ENCODE measurements at places on chromosomes 2 and 18.

DNA sequence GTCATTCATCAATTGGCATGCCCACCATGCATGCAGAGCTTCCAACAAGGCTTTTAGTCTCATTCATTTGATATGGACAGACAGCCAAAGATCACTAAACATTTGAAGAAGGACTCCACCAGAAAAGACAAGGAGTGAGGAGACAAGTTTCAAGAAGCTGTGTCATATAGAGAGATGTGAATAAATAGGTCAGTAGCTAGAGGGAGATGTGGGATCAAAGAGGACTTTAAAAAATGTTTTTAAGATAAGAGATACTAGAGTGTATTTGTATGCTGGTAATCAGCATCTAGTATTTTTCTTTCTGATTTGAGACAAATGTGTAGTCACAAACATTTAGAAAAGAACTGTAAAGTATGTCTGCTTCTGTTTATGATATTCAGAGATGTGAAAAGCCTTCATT lies 48.5 kb downstream of the ANTXR1 start:
- DNase-seq, result no peak

- DNase-seq, result no peak
Measured at GRCh38 chr18:59249199-59249774, 24.0 kb downstream of the RAX start.

DNA sequence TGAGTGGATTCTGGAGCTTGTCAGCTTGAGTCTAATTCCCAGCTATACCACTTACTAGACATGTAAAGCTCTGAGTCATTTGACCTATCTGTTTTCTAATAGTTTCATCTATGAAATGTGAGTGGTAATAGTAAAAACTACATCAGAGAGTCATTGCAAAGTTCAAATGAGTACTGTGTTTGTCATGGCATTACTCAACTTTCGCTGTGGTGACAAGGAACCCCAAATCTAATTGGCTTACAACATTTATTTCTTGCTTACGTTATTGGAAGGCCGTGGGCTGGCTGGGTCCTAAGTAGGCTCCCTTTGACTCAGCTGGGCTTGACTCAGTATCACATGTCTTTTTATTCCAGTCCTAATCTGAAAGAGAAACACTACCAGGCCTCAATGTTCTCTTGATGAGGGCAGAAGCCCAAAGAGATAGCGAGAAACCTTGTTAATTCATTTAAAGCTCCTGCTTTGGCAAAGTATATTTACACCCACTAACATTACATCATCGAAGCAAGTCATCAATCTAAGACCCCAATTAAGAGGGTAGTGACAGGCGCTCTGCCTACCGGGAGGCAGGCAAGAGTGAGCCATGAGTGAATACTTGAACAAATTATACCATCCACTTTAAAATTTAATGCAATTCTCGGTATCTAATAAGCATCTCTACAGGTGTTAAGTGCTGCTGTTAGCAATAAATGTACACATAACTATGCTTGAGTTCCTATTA lies 431.8 kb upstream of the SPHKAP start:
- DNase-seq, result no peak

DNA sequence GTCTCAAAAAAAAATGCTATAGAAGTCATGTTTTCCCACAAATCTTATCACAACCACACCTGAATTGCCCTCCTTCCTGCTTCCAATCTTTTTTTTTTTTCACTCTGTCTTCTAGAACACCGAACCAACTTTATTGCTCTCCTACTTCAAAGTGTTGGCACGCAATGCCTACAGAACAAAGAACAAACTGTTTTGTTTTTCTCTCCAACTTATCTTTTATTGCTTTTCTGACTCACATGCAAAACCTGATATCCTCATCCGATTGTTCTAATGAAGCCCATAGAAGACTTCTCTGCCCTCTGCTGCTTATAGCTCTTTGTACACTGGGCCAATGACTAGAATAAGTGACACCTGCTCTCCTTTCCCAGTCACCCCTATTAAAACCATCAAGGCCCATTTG lies 602.8 kb downstream of the EPHA4 start:
- no peak for DNase-seq

- peak; percentile 13 for DNase-seq
Measured at GRCh38 chr18:79532313-79533007, 136.7 kb downstream of the NFATC1 start.

GRCh38 chr2:65992198-65992554 lies 442.7 kb upstream of the MEIS1 start:
- DNase-seq, result no peak

DNA sequence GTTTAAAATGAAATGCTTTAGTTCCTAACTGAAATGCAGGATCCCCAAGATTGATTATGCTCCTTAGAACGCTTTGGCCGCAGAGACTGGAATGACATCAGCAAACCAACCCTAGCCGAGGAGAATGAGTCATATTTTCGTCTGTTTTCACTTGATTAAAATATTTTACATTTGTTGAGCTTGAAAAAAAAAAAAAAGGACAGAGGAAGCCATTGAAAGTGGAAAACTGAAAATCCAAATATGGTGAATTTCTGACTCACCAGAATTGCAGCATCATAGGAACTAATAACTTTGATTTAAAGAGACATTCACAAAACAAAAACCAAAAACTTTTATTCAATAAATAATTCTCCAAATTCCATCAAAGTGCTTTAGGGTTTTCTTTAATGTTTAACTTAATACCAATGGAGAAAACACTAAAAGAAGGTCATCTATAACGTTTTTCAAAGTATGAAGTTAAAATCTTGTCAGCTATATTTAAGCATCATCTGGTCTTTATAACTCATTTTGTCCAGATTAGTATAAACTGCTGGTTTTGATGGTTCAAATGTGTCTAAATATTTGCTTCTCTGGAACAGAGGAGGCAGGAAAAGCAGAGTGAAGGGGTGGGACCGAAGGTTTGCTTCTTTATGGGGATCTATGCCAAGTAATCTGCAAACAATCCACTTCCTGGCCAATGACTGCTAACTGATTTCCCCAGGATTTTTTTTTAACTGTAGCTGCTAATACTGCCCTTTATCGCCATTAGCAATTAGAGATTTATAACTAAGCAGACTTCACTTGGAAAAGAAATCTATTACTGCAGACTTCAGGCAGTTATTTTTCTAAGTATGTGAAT lies 30.9 kb upstream of the COL5A2 start:
- DNase-seq, result no peak

GRCh38 chr2:188444106-188444835 lies 152.6 kb downstream of the GULP1 start:
- no peak for DNase-seq

GRCh38 chr2:231720292-231720986 lies 12.1 kb downstream of the PTMA start:
- no peak for DNase-seq
